ENCODE measurements at places on chromosomes 13 and 19.

GRCh38 chr13:99003851-99004471 is 26.1 kb upstream of the DOCK9 start:
- no peak for DNase-seq

- no peak for DNase-seq
These were observed 7.6 kb downstream of the SIGLEC11 start for GRCh38 chr19:49953416-49953815.

DNA sequence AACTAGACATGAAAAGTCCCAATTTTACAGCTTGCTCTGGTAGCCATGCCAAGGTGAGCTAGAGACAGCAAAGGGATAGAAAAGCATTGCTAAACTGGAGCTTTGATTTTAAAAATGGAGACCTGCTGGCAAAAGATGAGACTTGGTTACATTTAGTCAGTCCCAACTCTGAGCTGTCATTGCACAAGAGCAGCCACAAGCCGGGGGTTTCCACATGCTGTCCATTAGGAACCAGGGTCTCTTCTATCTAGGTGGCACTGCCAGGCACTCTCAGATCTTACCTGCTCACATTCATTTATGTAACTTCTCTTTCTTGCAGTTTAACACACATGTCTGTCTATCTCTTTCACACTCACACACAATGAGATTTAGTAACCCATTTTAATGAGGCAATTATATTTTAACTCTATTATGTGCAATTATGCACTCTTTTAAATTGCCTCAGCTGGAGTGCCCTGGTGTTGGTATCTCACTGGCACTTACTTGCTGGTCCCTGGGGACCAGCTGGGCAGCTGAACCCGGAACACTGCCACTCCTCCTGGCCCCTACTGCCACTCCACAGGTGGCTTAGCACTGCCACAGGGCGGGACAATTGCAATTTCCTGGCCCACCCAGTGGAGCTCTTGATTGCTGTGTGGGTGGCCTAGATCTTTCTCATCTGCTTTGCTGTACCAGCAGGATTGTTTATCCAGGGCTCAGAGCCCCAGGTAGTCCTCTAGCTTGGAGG is 112.5 kb downstream of the COG6 start:
- DNase-seq, result no peak

DNA sequence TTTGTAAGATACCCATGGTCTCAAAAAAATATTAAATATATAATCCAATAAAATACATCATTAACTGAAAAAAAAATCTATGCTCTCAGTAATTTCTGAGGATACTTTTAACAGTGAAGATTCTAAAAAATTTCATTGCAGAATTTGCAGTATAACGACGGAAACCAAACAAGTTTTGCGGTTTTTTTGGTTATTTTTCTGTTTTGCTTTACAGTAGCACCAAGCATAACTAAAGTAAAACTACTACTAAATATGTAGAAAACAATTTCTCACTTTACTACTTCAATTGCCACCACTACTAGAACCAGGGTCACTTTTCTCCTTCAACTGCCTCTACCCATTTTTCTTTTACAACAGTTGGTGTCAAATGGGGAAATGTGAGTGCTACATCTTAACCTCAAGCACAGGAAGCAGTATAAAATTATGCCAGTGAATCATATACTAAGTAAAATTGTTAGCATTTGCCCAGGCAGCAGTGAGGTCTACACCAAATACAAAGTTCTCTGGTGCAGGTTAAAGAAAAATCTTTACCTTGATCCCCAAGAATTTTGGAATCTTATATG is 24.1 kb downstream of the MICU2 start:
- DNase-seq, result no peak

GRCh38 chr19:12092065-12092867 is 27.7 kb downstream of the ZNF844 start:
- DNase-seq, result peak; percentile 89
